ENCODE measurements at places on chromosomes 3 and 15. TPM values are rescaled to one million over a fixed set of nuclear protein-coding genes. Genes with fewer than 3 reads are reported as not detected.

The RSRC1 gene
- total RNA-seq, result 30.2 TPM

The UTS2B gene
- total RNA-seq, result 0.60 TPM

The SYNPR gene
- not detected for total RNA-seq

- H3K27me3 ChIP-seq, result no peaks in the 10 kb centered on the region
- no peak overlapping the region for H3K27ac ChIP-seq
- H3K36me3 ChIP-seq, result no peaks in the 10 kb centered on the region
- DNase-seq, result no peak
- H3K4me1 ChIP-seq, result no peaks in the 10 kb centered on the region
These were observed 109.2 kb upstream of the TPM1 start for GRCh38 chr15:62933386-62933785.

- H3K4me1 ChIP-seq, result no peaks in the 10 kb centered on the region
- no peaks in the 10 kb centered on the region for H3K36me3 ChIP-seq
- no peak overlapping the region for H3K4me3 ChIP-seq
- no peaks in the 10 kb centered on the region for H3K27me3 ChIP-seq
These were observed 20.6 kb upstream of the SLC4A7 start for GRCh38 chr3:27504749-27505148.

The OSBPL10 gene
- 11.4 TPM for total RNA-seq

The KCNH8 gene
- 0.13 TPM for total RNA-seq

DNA sequence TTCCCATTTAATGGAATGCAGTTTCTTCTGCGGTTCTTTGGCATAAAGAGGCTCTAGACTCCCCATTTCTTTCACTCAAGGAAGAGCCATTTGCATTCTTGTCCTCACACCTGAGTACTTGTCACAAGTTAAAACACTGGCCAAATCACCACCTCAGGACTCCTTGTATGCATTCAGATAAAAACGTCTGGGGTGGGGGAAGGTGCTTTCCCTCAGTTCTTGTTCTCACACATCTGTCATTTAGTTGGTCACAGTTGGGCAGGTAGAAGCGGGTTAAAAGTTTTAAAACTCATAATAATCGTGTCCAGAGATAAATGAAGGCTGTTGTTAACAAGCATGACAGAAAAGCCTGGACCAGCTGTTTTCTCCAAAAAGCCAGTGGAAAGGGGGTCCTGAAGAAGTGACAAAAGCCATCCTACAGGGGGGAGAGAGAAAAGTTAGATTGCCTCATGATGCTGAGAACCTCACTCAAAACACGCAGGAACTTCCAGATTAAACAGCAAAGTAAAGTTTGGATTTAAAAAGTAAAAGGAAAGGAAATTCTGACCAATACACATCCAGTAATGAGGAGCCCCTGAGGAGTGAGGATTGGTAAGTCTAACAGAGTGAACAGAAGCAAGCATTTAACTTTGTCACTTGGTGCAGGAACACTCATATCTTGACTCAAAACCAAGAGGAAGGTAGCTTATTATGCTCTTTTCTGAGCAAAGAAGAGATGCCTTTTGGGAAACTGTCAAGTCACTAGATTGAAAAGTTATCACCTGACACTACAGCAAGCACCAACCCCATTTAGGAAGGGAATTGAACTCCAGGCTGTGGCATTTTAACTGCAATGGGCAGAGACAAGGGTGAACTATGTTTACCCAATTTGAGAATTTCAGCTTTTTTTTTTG is 2.8 kb downstream of the BCL2L10 start:
- no peak overlapping the region for H3K4me3 ChIP-seq
- no peak overlapping the region for H3K27ac ChIP-seq
- no peaks in the 10 kb centered on the region for H3K27me3 ChIP-seq
- no peak for DNase-seq

The SLC27A2 gene
- 0.47 TPM for total RNA-seq

DNA sequence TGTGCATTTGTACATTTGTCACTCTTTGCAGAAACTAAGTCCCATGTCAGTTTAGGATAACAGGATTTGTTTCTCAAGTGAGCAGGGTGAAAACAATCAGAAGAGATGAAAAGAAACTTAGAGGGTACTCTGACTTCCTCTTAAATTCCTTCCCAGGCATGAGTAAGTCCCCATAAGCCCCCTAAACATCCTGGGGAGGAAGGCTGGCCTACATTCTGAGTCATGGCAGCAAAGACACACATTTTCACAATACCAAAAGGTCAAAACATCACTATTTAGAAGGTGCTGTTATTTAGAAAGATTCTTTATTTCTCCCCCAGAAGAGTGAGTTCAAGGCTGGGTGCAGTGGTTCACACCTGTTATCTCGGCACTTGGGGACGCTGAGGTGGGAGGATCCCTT is 7.6 kb upstream of the FOXP1 start:
- no peak overlapping the region for H3K27ac ChIP-seq
- H3K36me3 ChIP-seq, result no peaks in the 10 kb centered on the region
- H3K4me1 ChIP-seq, result no peaks in the 10 kb centered on the region
- DNase-seq, result no peak
- no peaks in the 10 kb centered on the region for H3K27me3 ChIP-seq
- no peak overlapping the region for H3K4me3 ChIP-seq

The ANKUB1 gene
- total RNA-seq, result 0.48 TPM

GRCh38 chr3:97713634-97714033 is 50.9 kb upstream of the ARL6 start:
- no peaks in the 10 kb centered on the region for H3K4me1 ChIP-seq
- no peak overlapping the region for H3K27ac ChIP-seq
- no peak for DNase-seq
- H3K36me3 ChIP-seq, result no peaks in the 10 kb centered on the region

GRCh38 chr15:71971905-71972304 is 146.0 kb downstream of the MYO9A start:
- peaks cover 1% of the 10 kb centered on the region for H3K4me1 ChIP-seq
- no peaks in the 10 kb centered on the region for H3K36me3 ChIP-seq
- H3K27ac ChIP-seq, result no peak overlapping the region
- DNase-seq, result no peak
- no peak overlapping the region for H3K4me3 ChIP-seq
- no peaks in the 10 kb centered on the region for H3K27me3 ChIP-seq

GRCh38 chr3:195071011-195071728 is 199.8 kb downstream of the XXYLT1 start:
- H3K4me3 ChIP-seq, result no peak overlapping the region
- no peaks in the 10 kb centered on the region for H3K27me3 ChIP-seq
- H3K4me1 ChIP-seq, result peaks cover 5% of the 10 kb centered on the region
- no peak overlapping the region for H3K27ac ChIP-seq
- DNase-seq, result no peak

DNA sequence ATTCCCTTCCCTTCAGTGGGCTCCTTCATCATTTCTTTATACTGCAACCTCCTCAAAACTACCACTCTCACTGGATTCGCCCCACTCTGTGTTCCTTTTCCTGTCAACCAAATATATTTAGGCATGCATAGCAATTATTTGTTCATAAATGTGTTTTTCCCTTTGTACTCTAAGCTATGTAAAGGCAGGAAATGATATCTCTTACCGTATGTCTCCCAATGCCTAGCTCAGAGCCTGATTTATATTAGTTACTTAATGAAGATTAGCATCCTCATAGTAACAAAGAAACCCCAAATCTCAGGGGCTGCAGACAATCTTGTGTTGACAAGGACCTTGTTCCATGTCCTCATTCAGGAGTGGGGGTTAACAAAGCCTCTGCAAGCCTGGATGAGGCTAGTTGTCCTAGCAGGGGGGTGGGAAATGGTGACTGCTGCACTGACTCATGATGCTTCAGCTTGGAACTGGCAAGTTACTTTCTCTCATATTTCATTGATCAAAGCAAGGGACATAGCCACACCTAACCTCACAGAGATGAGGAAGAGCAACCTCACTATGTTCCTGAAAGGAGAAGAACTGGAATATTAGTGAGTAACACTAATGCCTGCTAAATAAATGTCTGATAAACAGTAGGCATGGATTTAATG is 15.2 kb downstream of the PHLDB2 start:
- no peak for DNase-seq
- no peak overlapping the region for H3K4me3 ChIP-seq
- no peak overlapping the region for H3K27ac ChIP-seq
- H3K36me3 ChIP-seq, result no peaks in the 10 kb centered on the region
- H3K4me1 ChIP-seq, result no peaks in the 10 kb centered on the region

The AMOTL2 gene
- 29.5 TPM for total RNA-seq

Data from ovary (tissue), 10 donors.